ENCODE measurements at places on chromosomes 2 and 18. TPM values are rescaled to one million over a fixed set of nuclear protein-coding genes. Genes with fewer than 3 reads are reported as not detected.
A peak's percentile ranks its signal among the peaks of the same experiment; 100 is the strongest.

MGAT4A gene
- 5.8 TPM for total RNA-seq

NDUFB3 gene
- 59.0 TPM for total RNA-seq

CPLX4 gene
- not detected for total RNA-seq

APOB gene
- total RNA-seq: not detected

ZNF521 gene
- 14.5 TPM for total RNA-seq

MOGAT1 gene
- not detected for total RNA-seq

TSGA10 gene
- 8.3 TPM for total RNA-seq

FOXD4L1 gene
- total RNA-seq: not detected

ATP8B1 gene
- total RNA-seq: 13.1 TPM

TMEFF2 gene
- total RNA-seq: not detected

VAMP5 gene
- 28.5 TPM for total RNA-seq

RMC1 gene
- total RNA-seq: 32.8 TPM

PHLPP1 gene
- total RNA-seq: 4.4 TPM

DNA sequence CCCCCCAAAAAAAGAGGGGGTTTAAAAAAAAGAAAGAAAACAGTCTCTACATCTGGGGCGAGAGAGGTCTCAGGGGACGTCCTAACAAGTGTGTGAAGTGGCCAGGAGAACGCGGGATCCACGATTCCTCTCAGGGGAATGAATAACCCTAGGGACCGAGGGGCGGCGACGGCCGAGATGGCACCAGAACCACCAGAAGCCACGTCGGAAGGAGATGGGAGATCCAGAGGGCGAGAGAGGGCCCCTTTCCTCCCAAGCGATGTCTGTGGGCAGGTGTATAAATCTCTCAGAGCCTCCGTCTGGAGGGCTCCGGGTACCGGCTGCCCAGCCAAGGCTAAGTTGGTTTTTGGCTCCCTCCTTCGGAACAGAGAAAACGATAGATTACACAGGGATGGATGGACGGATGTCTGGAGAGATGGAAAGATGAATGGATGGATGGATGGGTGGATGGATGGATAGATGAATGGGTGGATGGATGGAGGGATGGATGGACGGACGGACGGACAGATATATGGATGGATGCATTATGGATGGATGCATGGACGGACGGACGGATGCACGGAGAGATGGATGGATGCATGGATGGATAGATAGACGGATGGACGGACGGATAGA, 1.7 kb downstream of the EPHA4 start:
- DNase-seq: no peak

GRCh38 chr2:239291475-239292350, 109.1 kb downstream of the HDAC4 start:
- no peak for DNase-seq

DNA sequence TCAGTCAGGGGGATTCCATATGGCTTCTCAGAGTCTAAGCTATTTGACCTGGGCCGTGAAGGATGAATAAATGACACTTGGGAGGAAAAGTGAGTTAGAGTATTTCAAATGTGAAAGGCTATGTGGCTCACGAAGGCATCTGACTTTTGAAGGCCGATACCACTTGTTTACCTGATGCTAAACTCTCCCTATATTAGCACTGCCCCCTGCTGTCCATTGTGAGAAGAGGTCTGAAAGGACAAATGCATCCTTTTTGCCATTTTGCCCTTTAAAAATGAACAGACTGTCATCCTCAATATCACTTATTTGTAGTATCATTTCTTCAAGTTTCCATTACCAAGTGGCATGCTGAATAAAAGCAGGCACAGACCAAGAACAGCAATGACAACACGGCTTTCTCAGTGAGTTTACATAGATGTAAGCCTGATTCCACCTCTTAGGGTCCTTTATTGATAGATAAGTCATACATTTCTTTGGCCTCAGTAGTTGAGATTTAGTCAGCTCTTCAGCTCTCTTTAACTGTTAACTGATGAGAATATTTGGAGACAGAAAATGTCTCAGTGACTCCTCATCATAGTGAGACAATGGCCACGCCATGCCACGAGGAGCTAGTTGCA, 40.1 kb downstream of the DOCK10 start:
- no peak for DNase-seq

DNA sequence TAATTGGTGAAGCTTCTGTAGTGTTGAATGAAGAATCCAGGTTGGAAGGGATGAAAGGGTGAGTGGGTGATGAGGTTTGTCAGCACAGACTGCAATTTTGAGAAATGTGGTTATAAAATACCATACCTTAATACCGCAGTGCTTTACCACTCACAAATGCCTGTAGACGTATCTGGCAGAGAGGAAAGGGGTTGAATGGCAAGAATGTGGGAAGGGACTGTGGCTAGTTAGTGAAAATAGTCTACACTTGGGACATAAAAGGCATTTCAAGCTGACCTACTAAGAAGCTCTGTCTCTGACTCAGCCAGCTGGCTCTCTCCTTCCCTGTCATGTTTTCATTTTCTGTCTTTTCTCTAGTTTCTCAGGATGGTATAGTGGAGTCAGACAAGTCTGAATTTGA, 25.1 kb downstream of the CDK15 start:
- DNase-seq: no peak

DNA sequence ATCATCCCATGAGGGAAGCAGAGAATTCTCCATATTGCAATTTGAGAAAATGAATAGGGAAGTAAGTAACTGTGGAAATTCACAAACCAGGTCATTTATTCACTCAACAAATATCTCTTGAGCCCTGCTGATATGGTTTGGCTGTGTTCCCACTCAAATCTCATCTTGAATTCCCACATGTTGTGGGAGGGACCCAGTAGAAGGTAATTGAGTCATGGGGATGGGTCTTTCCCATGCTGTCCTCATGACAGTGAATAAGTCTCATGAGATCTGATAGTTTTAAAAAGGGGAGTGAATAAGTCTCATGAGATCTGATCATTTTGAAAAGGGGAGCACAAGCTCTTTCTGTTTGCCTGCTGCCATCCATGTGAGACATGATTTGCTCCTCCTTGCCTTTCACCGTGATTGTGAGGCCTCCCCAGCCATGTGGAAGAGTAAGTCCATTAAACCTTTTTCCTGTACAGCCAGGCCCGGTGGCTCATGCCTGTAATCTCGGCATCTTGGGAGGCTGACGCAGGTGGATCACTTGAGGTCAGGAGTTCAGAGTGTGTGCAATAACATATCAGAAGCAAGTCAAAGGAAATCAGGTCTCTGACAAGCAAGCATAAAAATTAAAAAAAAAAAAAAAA, 193.2 kb downstream of the NDUFA10 start:
- no peak for DNase-seq

DNA sequence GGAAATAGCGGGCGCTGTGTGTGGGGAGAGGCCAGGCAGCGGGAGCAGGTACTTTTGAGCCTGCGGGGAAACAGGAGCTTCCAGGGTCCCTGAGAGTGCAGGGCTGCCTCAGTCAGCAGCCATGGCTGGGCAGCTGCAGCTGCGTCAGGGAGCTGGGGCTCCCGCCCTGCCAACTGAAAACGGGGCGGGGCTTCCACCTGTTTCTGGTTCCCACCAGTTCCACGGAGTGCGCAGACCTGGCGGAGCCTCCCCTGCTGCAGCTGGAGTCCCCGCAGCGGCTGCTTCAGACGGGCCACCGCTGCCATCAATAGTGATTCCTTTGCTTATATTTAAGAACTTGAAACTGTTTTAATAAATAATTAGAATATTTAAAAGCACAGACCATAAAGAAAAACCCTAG, 30.6 kb upstream of the RPRM start:
- no peak for DNase-seq

DNA sequence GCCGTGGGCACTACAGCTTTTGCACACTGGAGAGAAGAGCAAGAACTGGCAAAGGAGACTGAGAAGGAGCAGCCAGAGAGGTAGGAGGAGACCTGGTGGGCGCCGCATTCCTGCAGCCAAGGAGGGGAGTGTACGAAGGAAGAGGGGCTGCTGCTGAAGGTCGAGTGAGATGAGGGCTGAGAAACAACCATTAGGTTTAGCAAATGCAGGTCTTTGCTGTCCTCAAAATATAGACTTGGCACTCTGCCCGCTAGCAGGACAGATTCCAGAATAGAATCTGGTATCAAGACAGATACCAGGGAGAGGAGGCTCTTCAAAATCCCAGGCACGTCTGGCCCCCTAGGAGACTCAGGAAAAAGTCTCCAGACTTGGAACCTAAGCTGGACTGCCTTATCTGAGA, 83.0 kb downstream of the TGOLN2 start:
- no peak for DNase-seq

- DNase-seq: no peak
Observed at GRCh38 chr2:79576451-79576850, 63.6 kb downstream of the CTNNA2 start.

DNA sequence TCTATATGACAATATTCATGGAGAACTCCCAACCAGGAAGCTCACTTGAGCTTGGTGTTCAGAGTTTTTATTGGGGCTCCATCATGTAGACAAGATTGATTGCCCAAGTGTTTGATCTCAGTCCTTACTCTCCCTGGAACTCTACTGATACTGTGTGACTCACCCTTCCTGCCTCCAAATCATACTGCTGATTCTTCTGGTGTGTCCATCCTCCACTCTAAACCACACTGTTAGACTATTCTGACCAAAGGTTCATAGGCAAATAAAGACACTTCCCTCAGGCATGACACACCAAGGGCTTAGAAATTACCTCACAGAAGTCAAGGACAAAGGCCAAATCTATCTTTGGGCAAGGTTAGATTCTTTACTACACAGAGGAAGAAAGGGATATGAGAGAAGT, 107.9 kb upstream of the CDH20 start:
- no peak for DNase-seq

DNA sequence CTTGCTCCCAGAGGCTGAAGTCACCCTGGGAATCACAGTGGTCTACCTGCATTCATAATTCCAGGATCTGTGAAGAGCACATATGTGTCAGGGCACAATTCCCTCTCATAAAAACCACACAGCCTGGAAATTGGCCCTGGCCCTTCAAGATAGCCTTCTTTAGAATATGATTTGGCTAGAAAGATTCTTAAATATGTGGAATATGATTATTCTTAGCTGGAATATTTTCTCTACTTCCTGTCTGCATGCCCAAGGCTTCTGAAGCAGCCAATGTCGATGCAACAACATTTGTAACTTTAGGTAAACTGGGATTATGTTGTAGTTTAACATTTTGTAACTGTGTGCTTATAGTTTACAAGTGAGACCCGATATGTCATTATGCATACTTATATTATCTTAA, 24.2 kb downstream of the ICOS start:
- DNase-seq: no peak

DNA sequence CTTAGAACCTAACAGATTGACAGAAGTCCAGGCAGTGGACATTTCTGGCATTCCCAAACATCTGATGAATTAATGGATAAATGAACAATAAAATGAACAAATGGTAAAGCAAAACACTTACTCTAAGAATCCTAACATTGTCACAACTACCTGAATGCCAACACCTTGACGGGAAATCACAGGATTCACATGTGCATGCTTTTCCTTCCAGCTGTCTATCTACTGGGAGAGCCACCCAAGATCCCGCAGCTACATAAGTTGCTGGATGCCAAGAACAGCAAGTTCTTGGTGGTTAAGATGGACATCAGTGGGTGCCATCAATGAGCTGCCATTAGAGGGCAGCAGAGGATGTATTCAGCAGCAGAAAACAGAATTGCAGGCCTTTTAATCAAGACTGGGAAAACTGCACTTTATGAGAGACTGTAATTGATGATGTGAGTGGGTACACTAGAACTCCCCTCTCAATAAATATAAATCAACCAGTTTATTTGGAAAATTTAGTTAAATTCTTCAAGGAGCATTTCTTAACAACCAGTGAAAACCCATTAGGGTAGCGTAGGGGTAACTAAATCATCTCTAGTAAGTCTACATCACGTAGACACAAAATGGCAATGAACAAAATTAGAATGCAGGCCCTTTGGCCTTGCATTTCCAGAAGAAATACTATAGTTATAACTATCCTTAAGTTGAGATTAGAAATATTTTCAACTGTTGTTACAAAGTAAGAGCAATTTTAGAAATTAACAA, 45.6 kb downstream of the SESTD1 start:
- DNase-seq: peak; percentile 50

GRCh38 chr2:160674146-160674750, 180.6 kb upstream of the RBMS1 start:
- no peak for DNase-seq

- no peak for DNase-seq
Observed at GRCh38 chr2:233012301-233012971, 620 bp downstream of the NGEF start.

- DNase-seq: no peak
Observed at GRCh38 chr2:236702657-236703372, 133.2 kb downstream of the ACKR3 start.

GRCh38 chr2:65579506-65580235, 147.3 kb upstream of the SPRED2 start:
- DNase-seq: no peak

GRCh38 chr2:58921676-58922075, 680.6 kb upstream of the FANCL start:
- no peak for DNase-seq

GRCh38 chr2:33441235-33441810, 35.1 kb upstream of the RASGRP3 start:
- DNase-seq: no peak

- no peak for DNase-seq
Observed at GRCh38 chr2:1704631-1705556, 39.4 kb downstream of the PXDN start.

- DNase-seq: no peak
Observed at GRCh38 chr2:24086241-24086640, 1.6 kb upstream of the TP53I3 start.

- DNase-seq: no peak
Observed at GRCh38 chr2:100982431-100982861, 19.6 kb upstream of the RPL31 start.

- no peak for DNase-seq
Observed at GRCh38 chr2:190947141-190947540, 66.5 kb downstream of the GLS start.

- no peak for DNase-seq
Observed at GRCh38 chr2:219172231-219173154, 2.7 kb upstream of the SLC23A3 start.

DNA sequence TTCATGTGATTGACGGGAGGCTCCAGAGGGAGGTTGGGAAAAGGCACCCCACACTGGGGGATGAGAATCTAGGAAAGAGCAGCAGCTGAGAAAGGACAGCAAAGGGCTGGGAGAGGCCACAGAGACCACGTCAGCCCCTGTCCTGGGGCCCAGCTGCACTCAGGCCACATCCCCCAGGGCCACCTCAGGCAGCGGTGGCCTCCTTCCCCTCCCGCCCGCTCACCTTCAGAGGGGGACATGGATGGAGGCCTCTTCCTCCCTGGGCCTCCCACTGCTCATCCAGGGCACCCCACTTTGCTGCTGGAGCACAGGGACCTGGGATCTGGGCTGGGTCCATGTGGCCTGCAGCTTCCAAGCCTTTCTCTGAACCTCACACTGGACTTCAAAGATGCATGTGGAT, 199.8 kb upstream of the HDAC4 start:
- no peak for DNase-seq

- DNase-seq: no peak
Observed at GRCh38 chr2:197107291-197108269, 181.1 kb upstream of the PGAP1 start.

DNA sequence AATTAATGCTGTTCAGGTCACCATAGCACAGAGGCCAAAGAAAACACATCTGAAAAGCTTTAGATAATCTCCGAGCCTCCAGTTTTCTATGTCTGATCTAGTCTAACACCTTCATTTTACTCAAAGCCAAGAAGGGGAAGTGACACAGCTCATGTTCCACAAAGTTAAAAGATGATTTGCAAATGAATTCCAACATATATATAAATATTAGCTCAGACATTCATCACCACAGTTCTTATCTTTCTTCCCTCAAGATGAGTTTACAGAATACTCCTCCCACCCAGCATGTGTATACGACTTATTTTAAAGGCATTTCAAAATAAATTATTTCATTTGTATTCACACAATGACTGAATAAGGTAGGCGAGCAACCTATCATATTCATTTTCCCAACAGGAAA, 82.4 kb downstream of the AAK1 start:
- no peak for DNase-seq

- peak; percentile 7 for DNase-seq
Observed at GRCh38 chr18:67599277-67599676, 82.8 kb upstream of the DSEL start.
